Camera-type eye (tissue), 1 donor: ENCODE measurements at places on chromosomes 2 and 18. TPM values are rescaled to one million over a fixed set of nuclear protein-coding genes. Genes with fewer than 3 reads are reported as not detected.

ZNF385B gene
- total RNA-seq, result 30.8 TPM

HOXD13 gene
- total RNA-seq, result not detected

FBLN7 gene
- 17.3 TPM for total RNA-seq

C2orf78 gene
- total RNA-seq, result not detected
